Stimulated activated CD8-positive, alpha-beta memory T cell treated with anti-CD3 and anti-CD28 coated beads, Interleukin-4, amount 100 ng/mL, for 4 hours (primary cell): ENCODE measurements at places on chromosomes 3 and 15.

DNA sequence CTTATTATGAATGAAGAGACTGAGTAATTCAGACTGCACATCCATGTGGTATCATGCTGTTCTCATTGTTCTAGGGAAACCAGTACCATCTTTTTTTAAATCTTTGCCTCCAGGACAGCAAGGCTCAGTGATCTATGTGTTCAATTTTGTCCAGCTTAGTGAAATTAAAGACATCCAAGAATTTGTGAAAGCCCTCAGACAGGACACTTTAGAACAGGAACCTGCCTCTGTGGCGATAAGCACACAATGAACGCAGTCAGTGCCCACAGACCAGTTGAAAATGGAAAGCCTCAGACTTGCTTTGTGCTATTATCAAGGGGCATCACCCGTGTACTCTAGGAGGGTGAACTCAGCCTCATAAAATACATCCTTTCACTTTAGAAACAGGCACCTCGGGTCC is 20.1 kb downstream of the EID1 start:
- DNase-seq, result no peak

DNA sequence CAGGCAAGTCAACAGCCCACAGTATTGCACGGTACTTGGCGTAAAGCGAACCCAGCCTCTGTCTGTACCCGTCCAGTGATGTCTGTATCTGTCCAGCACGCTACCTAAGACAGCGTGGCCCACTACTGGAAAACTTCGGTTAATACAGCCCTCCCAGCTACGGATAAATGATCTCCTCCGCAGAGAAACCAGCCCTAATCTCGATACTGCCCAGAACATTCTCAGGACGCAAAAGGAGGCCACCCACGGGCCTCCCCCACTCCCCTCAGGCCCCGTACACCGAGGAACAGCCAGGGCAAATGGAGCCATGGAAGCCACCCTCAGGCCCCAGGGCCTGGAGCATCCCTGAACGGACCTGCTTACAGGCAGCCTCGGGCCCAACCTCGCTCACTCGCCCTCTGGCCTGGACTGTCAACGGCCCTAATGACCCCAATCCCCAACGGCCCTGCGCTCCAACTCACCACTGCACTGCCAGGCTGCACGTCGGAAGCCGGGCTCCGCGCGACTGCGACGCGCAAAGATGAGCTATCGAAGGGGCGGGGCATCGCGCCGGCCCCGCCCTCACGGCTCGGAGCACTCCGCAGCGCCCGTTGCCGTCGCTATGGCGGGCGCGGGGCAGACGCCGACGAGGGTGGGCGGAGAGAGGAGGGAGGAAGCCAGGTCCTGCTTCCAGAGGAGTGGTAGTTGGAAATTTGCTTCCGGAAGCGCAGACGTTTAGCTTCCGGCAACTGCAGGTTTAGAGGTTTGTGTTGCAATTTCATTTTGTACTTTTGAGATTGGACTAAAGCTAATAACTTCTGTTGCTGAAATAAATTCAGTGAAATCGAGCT is at the start of gene SKIC8:
Gene SKIC8 (minus strand): TSS at position 509 of the 830 bp plus-strand sequence. CDS start 3,923 bp downstream, outside the sequence.
- DNase-seq, result peak; percentile 78

DNA sequence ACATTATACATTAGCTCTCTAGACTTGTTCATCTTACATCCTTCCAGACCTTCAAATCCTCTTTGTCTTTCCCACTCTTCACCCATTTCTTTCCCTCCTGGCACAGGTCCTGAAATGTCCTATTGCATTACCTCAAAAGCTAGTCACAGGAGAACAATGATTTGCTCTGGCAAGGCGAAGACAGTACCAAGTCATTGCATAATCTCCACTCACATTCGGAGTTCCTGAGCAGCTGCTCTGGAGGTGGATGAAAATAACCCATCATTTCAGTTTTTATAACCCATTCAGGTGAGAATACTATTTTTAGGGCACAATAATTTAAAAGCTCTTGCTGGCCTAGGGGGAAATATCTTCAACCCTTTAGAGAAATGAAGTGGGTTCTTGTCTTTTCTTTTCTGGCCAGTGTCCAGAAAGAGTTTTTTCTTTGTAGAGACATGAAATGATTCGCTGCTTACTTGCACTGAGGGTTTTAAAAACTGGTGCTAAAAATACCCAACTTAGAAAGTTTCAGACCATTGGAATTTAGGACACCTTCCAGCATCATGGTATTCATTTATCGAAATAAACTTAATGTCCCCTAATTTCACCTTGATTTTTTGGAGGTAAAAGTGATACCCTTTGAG is 23.4 kb upstream of the DYNC1LI1 start:
- DNase-seq, result no peak

DNA sequence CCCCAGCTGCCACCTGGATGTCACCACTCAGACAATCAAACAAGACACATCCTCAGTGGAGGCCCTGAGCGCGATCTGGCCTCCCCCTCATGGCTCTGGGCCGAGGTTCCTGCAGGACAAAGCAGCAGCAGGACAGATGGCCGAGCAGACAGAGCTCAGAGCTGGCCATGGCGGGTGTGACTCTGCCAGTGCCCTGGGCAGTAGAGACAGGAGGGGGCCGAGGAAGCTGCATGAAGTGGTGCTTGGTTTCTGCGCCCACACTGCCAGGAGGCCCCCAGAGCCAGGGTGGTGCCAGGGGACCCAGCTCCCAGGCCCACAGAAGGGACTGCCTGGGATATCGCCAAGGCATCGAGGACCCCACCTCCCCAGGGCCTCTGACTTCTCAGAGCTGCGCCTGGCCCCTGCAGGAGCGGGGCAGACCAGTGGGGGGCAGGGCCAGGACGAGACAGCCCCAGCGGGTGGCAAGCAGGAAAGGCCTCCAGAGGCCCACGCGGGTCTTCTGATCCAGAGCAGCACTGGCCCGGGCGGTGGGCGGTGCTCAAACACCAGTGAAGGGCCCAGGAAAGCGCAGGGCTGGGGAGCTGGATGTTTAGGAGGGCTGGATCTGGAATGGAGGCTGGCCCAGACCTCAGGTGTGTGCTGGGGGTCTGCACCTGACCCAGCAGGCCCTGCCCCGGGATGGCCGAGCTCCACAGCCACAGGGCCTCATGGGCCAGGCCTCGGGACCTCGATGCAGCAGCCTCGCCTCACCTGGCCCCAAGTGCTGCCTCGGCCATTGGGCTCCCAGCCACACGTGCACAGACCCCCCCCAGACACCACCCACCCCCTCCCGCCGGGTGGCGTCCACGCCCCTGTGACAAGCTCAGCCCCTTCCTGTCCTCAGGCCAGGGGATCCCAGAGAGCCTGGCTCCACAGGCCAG is 76.0 kb downstream of the GOLGA8G start:
- no peak for DNase-seq

DNA sequence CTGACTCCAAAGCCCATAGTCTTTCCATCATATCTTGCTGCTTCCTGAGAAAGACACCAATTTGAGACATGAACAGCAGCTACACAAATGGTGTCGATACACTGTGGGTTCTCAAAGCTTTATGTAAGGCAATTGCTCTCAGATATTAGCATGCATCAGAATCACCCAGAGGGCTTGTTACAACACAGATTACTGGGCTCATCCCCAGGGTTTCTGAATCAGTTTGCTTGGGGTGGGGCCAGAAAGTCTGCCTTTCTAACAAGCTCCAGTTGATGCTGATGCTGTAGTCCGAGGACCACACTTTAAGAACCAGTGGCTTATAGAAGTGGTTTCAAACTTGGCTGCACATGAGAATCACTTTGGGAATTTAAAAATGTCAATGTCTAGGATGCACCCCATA is 86.5 kb downstream of the SEMA6D start:
- no peak for DNase-seq

DNA sequence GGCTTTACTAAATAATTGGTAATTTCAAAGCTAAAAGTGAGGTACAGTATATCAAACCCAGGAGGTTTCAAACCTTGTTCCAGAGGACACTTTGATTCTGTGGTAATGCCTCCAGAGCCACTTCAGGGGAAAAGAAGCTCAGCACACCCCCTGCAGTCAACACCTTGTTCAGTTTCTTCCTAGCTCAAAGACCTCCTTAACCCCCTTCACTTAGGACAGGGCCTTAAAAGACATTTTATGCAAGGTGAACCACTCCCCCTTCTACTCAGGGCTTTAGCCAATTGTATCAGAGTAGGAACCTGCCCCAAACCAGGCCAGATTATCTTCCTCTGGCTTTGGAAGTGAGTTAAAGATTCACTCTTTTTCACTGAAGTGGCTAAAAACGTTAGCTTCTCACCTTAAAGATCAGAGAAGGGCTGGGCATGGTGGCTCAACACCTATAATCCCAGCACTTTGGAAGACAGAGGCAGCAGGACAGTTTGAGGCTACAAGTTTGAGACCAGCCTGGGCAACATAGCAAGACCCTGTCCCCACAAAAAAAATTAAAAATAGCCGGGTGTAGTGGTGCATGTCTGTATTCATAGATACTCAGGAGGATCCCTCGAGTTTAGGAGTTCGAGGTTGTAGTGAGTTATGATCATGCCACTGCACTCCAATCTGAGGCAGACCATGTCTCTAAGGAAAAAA is 3.4 kb downstream of the DENND6A start:
- DNase-seq, result no peak

GRCh38 chr15:74956648-74957475 is at the start of gene RPP25:
Gene RPP25 (minus strand): TSS chr15:74956772. CDS start chr15:74956583, 189 bp downstream.
- DNase-seq, result peak; percentile 52

- DNase-seq, result no peak
Measured at GRCh38 chr3:158671821-158672214, 630 bp downstream of the LXN start.

GRCh38 chr15:62119227-62119864 is 45.7 kb downstream of the C2CD4B start:
- DNase-seq, result no peak

DNA sequence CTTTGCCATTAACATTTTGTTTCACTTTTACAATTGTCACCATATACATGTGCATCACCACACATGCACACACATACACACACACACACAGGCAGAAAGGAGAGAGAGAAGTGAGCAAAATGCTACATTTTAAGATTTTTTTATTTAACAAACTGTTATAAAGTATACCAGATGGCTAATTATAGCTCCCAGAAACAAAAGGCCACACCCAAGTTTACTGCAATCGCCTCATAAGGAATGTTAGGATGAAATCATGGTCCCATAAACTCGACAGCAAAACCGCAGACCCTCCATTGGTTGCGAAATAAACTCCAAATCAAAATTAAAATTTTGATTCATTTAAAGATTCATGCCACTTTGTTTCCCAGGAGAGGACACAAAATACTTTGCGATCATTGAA is 16.1 kb upstream of the C15orf61 start:
- no peak for DNase-seq

DNA sequence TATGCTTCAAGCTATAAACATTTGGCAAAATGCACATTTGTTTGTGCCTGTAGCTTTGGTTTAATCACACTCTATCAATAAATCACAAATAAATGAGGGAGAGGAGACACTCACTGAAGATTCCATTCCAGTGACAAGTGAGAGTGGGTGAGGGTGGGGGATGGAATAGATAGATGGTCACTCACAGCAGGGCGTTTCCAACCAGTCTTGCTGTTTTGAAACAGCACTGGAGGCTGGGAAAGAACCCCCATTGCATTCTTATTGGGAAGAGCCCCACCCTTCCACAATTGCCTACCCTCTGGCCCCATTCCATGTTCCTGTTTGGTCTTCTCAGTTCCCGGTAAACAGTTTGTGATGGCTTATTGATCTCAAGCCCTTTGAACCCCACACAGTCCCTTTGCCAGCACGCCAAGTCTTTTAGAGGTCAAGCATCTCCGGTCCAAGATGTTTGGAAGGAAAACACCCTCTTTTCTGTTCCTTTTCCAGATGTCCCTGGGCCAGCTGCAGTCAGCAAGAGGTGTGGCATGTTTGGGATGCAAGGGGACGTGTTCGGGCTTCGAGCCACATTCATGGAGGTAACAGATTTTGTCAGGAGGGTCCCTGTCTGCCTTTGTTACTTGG is 30.7 kb downstream of the LMCD1 start:
- DNase-seq, result no peak

DNA sequence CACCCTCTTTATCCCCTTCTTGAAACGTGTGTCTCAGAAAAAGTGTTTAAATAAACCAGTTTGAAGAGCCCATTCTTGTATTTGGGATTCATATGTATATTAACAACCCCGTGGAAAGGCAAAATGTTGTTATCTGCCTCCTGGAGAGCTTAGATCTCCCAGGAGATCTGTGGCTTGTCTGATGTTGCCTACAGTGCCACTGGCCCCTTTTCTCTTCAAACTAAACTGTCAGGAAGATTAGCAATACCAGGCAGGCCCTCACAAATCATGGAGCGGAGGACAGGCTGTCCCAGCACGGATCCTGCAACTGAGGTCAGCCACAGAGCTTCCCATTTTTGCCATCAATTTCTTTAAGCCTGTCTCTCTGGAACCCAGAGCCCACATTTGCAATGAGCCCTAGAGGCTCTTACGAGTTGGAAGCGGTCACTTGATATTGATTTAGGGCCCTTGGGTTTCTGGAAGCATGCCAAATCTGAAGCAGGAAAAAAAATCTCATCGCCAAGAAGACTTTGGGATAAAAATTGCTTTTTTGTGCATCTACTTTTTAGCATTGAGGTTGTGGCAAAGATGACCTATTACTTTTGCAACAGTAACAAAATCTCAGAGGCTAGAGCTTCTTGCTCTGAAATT is 234.1 kb downstream of the OPA1 start:
- DNase-seq, result no peak

DNA sequence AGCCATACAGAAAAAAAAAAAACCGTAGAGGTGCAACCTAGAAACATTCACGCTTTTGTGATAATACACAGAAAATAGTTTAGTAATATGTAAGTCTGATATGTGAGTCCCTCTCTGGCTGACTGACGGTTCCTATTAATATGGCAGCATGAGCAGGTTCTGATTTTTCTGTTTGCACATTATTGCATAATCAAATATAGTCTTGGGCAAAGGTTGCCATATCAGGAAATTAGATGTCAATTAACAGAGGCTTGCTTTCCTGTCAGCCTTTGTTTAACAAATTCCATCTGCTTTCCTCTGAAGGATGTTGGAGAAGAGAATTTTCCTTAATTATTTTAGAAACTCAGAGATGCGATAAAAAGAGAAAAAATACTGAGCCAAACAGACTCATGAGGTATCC is 14.8 kb downstream of the GABRB3 start:
- DNase-seq, result no peak

DNA sequence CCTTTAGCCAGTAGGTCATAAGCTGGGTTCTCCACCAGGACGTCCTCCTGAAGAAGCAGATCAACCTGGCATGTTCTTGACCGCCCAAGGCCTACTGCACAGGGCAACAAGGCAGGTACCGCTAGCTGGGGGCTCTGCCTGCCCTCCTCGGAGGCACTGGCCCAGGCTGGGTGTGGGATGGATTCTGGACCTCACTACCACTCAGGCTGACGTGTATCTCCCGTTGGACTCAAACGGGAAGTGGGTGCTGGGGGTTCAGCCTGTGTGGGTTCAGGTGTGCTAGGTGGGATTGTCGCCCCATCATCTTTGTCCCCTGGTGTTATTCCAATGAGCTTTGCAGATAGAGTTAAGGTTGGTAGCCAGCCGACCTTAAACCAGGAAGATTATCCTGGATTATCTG is 95.0 kb upstream of the SNRPA1 start:
- no peak for DNase-seq

- DNase-seq, result no peak
Measured at GRCh38 chr3:2172561-2173171, 74.0 kb downstream of the CNTN4 start.

GRCh38 chr3:14145236-14145635 is 20.4 kb downstream of the TMEM43 start:
- DNase-seq, result no peak

- DNase-seq, result no peak
Measured at GRCh38 chr15:71357321-71357732, 242.1 kb downstream of the THSD4 start.

- DNase-seq, result peak; percentile 7
Measured at GRCh38 chr15:63599401-63600000, 2.3 kb downstream of the FBXL22 start.

GRCh38 chr3:191912616-191913204 is 451.7 kb downstream of the PYDC2 start:
- DNase-seq, result no peak

- no peak for DNase-seq
Measured at GRCh38 chr3:128504963-128505730, 12.1 kb upstream of the GATA2 start.
